DMS53 (cell line): ENCODE measurements at places on chromosomes 4 and X.
A peak's percentile ranks its signal among the peaks of the same experiment; 100 is the strongest.

- DNase-seq: no peak
These were observed 69.8 kb downstream of the COL25A1 start for GRCh38 chr4:109232681-109233080.

- no peak for DNase-seq
These were observed 301.9 kb downstream of the BMPR1B start for GRCh38 chr4:95059663-95060062.

DNA sequence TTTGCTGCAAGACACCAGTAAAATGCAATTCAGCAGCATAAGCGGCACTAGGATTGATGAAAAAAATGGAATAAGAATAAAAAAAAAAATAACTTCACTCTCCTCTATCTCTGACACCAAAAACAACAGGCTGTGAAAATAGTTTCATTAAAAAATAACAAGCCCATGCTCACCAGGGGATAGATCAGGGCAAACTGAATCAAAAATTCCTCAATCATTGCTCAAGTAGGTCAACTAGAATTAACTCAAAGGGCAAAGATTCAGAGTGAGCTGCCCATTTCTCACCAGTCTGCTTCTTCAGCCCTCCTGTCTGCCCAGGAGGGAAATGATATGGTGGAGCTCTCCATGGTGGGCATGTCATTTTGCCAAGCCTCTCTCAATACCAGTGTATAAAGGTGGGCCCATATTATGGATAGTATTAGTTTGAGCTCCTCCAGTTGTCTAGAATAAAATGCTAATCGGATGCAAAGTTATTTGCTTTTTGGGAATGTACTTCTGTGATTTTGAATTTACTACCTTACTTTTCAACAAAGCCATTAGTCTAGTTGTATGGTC is 153.9 kb downstream of the UNC5C start:
- DNase-seq: no peak

DNA sequence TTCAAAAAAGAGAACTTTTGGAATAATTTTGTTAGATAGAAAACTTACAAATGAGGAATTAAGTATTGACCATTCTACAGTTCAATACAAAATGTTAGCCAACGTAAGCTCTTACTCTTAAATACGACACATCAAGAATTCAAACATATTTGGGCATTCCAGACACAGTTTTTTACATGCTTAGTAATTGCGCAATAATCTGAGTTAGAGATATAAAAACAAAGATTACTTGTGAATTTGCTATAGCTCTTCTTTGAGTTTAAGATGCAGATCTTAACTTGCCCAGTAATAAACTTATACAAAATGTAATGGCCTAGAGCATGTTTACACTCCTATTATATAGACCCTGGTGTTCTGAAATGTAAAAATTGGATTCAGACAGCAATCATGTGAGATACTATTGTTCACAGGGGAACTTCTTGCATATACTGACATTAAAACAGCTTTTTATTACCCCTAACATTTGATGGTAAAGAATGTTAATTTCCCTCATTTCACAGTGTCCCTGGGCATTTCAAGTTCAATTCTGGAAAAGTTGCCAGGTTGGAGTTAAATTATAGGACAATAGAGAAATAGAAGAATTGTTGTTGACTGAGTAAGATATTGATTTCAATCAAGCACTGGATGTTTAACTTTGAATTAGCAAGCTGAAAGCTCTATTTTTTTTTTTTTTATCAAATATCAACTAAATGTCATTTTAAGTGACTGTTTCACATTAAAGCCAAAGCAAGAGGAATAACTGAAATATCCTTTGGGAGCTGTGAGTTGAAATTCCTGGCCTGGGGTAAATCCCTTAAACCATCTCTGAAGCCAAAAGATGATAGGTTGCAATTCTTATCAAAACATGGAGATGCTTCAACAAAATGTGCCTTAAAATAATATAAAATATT is 910 bp downstream of the HPGDS start:
- no peak for DNase-seq

- no peak for DNase-seq
These were observed 162.2 kb upstream of the NDST4 start for GRCh38 chr4:115275615-115276014.

DNA sequence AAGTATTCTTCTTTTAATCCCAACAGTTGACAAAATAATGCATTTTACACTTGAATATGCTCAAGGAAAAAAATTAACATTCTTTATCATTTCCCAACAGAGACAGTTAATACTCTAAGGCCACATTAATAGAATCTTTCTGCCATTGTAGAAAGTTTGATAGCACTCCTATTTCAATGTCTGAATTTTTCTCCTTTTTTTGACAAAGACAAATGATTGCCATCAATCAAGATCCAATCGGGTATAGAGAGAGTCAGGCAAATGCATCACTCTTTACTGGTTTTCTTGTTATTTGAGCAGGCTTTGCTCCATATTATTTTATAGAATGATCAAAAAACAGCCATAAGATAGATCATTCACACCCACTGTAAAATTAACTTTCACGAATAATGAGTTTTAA is 46.1 kb downstream of the MAB21L2 start:
- DNase-seq: no peak

DNA sequence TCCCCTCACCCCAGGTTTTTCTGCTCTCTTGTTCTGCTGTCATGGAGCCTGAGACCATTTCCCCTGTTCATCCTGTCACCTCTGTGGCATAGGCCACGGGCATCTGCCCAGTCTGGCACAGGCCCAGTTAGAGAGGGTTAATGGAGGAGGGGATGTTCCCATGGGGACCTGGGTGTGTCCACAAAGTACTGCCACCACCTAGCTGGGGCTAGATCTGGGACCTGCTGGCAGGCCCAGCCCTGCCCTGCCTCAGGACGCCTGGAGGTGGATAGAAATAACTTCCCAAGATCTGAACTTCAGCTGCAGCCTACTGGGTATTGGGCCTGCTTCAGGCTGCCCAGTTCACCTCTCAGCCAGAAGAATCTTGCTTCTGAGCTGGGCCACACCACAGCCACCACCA is 13.5 kb downstream of the EFNB1 start:
- no peak for DNase-seq

- peak; percentile 81 for DNase-seq
These were observed 14.9 kb upstream of the PORCN start for GRCh38 chrX:48493890-48494364.

DNA sequence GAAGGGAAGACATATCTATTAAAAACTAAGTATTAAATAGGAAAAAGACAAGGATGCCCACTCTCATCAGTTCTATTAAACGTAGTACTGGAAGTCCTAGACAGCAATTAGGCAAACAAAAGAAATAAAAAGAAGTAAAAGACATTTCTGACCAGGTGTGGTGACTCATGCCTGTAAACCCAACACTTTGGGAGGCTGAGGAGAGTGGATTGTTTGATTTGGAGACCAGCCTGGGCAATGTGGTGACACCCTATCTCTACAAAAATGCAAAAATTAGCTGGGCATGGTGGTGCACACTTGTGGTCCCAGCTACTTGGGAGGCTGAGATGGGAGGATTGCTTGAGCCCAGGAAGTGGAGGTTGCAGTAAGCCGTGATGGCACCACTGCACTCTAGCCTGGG is 1071.8 kb downstream of the FAT4 start:
- DNase-seq: peak; percentile 43

- DNase-seq: no peak
These were observed 146.7 kb upstream of the PITX2 start for GRCh38 chr4:110769578-110769977.

GRCh38 chr4:117383468-117383867 is 298.1 kb upstream of the TRAM1L1 start:
- DNase-seq: no peak

GRCh38 chr4:172858731-172859230 is 309.8 kb upstream of the GALNT7 start:
- no peak for DNase-seq

GRCh38 chr4:92120810-92121498 is 182.8 kb upstream of the GRID2 start:
- no peak for DNase-seq

GRCh38 chr4:162401021-162401420 is 237.2 kb upstream of the FSTL5 start:
- no peak for DNase-seq

DNA sequence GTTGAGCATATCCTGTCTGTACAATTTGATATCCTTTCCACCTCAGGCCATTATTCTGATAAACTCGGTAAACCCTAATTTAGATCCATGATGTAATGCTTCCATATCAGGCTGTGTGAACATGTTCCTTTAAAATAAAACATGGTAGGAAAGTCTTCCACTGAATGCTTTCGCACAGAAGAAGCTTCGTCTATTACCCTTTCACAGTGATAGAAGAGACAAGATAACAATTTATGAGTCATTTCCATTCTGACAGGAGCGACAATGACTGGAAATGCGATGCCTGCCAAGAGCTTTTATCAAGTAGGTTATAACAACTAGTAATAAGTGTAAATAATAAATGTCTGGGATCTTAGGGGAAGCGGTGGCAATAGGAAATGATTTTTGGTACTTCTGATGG is 98.8 kb downstream of the TTC29 start:
- DNase-seq: no peak

- no peak for DNase-seq
These were observed 53.1 kb downstream of the NAA11 start for GRCh38 chr4:79272761-79273160.

DNA sequence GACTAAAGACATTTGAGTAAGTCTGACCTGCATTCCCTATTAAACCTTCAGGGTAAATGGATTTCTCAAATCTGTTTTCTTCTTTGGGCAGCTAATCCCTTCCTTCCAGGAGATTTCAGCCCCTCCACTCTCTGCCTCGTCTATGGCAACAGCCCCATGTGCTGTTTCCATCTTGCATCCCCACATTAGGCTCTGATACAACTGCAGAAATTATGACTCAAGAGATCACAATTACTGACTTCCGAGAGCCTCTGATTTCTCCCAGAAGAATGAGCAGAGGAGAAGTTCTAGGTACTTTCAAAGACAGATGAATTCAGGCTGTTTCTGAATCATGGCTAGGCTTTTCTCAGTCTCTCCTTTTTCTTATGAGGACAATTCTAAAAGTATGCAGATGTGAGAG is 38.7 kb downstream of the RAI2 start:
- DNase-seq: no peak

GRCh38 chr4:128232719-128233118 is 54.9 kb downstream of the PGRMC2 start:
- no peak for DNase-seq

GRCh38 chr4:69576251-69576877 is 63.1 kb downstream of the UGT2A2 start:
- DNase-seq: no peak

GRCh38 chr4:168622600-168622999 is 125.7 kb downstream of the PALLD start:
- DNase-seq: no peak

- DNase-seq: no peak
These were observed 131.5 kb upstream of the NDP start for GRCh38 chrX:44104699-44105098.

GRCh38 chr4:65089666-65090065 is 580.6 kb downstream of the EPHA5 start:
- peak; percentile 35 for DNase-seq

DNA sequence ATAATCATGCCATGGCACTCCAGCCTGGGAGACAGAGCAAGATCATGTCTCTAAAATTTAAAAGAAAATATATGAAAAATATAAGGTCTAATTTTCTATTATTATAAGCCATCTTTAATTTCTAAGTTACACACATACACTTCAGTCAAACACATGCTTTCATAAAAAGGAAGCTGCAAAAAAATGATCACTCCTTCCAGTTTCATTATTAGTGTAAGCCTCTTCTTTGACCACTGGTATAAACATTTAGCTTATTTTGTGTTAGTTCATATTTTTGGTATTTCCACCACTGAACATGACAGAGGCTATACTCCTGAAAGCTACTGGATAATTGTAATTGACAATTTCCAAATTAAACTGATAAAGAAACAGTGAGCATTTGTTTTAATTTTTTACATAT is 163.3 kb upstream of the USP38 start:
- DNase-seq: no peak

GRCh38 chrX:81390237-81390636 is 188.3 kb downstream of the SH3BGRL start:
- no peak for DNase-seq

DNA sequence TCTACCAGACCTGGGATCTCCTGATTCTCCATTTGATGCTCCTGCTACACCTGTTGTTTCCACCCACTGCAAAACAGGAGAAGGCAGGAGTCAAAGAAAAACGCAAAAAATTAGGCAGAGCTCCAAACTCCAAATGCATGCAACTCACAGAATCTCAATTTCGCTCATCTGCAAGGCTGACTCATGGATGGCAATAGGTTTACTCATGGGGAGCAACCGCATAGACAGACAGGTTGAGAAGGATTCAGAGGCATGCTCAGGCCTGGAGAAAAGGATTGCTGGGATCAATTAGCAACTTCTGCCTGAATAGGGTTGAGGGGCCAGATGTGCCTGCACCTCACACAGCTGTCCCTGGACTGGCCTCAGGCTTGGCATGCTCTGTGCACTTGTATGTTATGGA is 231.0 kb downstream of the LDB2 start:
- DNase-seq: no peak

- no peak for DNase-seq
These were observed 96.5 kb upstream of the MAP3K15 start for GRCh38 chrX:19611636-19612376.
